ENCODE measurements at places on chromosomes 16 and 17.

DNA sequence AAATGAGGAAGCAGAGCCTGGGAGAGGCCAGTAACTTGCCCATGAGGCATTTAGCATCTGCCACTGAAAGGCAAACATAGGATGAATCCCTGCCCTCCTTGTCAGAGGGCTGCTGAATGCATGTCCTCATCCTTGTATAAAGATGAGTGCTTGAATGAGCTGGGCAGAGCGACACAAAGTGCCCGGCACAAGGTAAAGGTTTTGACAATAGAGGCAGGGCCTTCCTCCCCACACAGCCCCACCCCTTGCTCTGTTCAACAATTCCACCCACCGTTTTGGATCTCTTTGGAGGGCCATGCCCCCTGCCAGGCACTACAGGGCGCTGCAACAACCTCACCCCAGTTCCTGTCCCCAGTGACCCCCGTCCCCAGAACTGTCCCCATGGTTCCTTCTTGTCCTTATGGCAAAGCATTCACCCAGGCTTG is 1.4 kb upstream of the KRT19 start:
- DNase-seq, result no peak

DNA sequence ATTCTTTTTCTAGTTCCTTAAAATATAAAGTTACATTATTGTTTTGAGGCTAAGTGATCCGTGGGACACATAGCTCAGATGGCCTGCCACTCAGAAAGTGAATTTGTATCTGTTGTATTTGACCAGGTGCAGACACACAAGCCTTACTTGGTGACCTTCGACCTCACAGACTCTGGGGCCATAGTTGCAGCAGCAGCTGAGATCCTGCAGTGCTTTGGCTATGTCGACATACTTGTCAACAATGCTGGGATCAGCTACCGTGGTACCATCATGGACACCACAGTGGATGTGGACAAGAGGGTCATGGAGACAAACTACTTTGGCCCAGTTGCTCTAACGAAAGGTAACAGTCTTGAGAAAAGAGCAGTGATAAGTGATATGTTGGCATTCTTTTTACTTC is 30.5 kb downstream of the TMEM11 start:
- DNase-seq, result no peak

DNA sequence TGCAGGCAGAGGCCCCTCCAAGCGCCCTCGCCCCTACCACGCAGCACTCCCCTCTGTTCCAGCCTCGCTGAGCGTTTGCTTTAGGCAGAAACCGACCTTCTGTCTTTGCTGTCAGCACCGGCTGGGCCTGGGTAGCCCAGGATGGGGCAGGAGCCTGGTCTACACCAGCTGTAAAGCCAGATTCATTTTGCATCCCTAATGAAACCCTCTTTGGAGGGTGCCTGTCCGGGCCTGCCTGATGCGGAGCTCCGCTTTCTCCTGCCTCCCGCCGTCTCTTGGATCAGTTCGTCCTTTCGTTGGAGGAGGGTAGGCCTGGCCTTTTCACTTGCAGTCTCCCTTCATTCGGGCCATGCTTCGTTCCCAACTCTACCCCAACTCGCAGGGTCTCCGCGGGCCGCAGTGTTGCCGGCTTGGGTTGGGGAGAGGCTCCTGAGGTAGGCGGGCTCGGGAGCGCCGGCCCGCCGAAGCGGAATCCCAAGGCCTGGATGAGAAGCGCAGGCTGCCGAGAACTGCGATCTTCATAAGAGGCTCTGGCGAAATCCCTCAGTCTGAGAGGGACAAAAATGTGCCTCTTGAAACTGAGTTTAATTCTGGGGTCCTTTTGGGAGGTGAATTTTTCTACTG is 4.8 kb upstream of the HOXB8 start:
- no peak for DNase-seq

DNA sequence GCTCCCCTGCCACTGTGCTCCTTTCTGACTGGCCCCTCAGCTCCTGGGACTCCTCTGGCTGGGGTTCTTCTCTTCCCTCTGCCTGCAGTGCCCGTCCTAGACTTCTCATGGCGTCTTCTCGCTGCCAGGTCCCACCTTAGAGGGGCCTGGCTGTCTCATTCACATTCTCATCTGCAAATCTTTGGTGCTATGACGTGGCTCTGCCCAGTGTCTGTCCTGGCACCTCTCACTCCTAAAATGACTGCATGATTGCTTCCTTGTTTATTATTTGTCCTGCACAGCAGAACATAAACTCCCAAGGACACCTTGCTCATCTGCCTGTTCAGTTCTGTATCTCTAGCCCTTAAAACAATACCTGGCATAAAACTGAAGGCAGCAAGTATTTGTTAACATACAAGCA is 18.5 kb upstream of the ALDH3A2 start:
- DNase-seq, result no peak

DNA sequence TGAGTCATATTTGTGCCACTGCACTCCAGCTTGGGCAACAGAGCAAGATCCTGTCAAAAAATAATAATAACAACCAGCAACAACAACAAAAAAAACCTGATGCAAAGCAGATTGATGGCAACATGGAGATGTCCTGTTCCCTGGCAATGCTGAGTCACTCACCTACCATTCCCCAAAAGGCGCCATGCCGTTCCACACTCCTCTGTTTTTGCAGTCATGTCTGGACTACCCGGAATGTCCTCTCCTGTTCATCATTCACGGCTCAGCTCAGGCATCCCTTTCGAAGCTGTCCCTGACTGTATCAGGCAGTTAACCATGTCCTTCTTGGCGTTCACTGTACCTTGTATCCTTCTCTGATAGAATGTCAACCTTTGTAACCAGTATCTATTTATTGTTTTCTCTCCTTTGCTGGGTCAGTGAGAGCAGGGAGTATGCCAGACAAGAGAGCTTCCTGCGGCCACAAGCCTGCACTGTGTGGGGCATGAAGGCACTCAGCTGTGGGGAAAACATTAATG is 147.7 kb downstream of the ABCC12 start:
- DNase-seq, result no peak
